ENCODE measurements at places on chromosomes 2 and 18.

GRCh38 chr2:121242976-121243375, 42.0 kb downstream of the TFCP2L1 start:
- DNase-seq, result no peak

DNA sequence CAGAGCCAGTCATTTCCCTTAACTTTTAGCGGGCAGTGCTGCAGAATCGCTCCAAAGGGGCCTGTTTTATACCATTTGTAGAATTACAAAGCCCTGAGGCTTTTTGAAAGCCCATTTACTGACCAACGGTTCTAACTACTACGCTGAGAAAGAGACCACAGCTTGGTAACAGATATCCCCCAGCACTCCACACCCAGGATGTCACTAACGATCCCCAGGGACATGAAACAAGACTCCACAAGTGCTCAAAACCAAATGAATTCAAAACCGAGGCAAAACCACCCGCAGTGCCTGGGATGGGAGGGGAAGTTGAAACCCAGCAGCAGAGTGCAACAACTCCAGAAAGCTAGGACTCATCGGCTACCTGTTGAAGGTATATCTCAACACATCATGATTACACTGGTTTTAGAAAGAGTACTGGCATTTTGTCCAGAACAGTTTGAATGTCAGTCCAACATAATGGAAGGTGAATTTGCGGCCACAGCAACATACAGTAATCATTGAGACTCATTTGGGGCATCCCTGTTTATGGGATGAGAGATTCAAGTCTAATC, 33.6 kb upstream of the LRP2 start:
- no peak for DNase-seq

GRCh38 chr2:101486994-101487393, 12.1 kb upstream of the RFX8 start:
- no peak for DNase-seq

DNA sequence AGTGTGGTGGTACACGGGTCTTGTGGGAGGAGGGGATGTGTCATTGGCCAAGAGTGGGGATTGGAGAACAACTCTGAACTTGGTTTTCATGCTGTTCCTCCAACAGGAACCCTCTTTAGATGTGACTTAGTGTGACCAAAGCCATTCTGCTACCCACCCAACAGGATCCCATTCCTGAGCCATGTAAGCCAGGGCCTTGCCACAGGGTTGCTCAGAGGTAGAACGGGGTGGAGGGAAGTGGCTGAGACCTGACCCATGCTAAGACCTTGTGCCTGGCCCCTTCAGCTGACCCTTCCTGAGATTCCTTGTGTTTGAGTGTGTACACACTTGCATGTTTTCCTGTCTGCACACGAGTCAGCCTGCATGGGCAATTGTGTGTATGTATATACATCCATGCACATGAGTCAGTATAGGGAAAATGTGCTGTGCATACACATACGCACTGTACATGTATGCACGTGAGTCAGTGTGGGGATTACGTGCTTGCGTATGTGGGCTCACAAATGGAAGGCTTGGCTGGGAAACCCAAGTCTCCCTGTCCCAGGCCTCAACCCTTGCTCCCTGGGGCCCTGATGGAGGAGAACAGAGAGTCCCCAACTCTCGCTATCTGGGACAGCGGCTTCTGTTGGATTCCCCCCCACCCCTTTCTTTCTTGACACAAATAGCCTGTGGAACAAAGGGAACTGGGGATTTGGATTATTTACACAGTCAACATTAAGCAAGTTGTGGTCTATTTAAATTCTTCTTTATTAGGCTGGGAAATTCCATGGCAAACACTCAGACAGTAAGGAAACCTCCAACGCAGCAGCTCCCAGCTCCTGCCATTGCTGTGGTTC, 339.8 kb downstream of the DYSF start:
- DNase-seq, result no peak

GRCh38 chr2:220227266-220227920, 600.0 kb downstream of the SLC4A3 start:
- peak; percentile 54 for DNase-seq

DNA sequence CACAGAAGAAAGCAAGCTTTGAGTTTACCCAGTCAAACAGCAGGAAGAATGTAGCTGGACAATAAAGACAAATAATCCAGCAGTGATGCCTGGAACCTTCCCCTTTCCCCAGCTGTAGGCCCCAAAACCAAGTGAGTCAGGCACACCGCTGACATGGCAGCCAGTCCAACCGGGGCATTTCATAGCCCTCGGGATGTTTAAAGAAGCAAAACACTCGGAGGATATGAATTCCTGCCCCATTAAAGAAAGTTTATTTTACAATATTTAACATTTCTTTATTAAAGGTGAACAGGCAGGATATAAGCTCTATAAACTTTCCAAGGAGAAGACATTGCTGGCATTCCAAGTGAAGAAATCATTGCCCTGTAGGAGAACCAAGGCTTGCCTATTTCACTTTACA, 507.6 kb upstream of the TNP1 start:
- no peak for DNase-seq

DNA sequence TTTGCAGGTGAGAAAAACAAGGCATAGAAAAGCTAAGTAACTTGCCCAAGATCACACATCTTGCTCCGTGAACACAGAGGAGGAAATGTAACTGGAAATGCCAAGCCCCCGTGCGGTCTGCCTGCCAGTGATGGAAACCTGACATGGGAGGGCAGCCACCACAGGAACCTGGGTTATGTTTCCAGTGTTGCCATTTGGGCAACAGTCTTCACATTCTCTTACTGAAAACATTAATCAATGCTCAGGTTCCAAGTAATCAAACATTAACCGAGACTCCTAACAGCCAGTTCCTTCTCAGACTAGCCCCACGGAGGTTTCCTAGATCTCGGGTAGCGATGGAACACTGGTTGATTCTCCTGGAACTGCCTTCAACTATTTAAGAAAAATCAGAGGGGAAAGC, 2.5 kb downstream of the TGFA start:
- no peak for DNase-seq

DNA sequence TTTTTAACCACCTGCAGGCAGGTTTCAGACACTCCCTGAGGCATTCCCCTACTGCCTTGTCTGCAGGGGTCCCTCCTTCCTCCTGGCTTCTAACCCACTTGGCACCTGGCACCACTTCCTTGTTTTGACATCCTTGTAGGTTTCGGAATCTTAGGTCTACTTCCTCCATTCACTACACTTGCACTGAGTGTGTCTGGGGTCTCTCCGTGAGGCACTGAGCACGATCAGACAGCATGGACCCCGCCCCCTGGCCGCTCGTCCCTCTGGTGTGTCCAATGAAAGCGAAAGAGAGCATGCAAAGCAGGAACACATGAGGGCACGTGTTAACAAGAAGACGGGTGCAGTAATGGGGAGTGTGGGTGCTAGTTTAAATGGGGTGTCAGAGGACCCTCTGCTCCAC, 63.8 kb downstream of the HAUS1 start:
- no peak for DNase-seq

- DNase-seq, result no peak
Observed at GRCh38 chr2:2260696-2261268, 70.3 kb downstream of the MYT1L start.

- no peak for DNase-seq
Observed at GRCh38 chr2:228444161-228444560, 262.7 kb upstream of the SPHKAP start.

GRCh38 chr18:49399003-49399402, 61.4 kb downstream of the DYM start:
- no peak for DNase-seq

GRCh38 chr2:174666845-174667244, 69.2 kb upstream of the WIPF1 start:
- DNase-seq, result no peak

- DNase-seq, result no peak
Observed at GRCh38 chr18:23668731-23669130, 6.0 kb upstream of the ANKRD29 start.

DNA sequence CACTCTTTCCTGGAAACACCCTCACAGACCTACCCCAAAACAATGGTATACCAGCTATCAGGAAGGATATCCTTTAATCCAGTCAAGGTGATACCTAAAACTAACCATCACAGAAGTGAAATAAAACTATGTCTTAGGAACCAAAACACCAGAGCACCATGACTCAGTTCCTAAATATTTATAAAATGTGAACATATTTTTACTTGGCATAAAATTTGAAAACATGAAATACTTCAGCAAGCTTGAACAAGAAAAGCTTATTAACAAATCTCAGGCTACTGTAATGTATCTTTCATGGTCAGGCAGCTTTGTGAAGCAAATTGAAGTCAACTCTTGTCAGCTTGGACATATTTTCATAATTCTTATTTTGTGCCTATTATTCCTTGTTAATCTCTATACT, 440.8 kb upstream of the CDH20 start:
- no peak for DNase-seq

- no peak for DNase-seq
Observed at GRCh38 chr2:17748745-17749144, 4.9 kb downstream of the SMC6 start.

DNA sequence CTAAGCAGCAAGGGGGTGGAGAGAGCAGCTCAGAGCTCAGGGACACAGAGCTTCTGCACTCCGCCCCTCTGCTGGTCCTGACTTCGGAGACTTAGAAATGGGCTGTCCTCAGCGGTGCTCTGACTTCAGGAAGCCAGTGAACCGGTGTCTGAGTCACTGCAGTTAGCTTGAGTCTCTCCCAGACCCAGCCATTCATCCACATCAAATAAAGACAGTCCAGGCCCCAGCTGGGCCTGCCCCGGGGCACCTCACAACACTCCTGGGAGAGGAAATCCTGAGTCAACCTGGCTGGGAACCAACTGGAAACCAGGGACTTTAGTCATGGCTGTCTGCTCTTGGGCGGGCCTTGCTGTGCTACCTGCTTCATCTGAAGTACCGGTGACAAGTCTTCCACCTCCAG, 5.4 kb upstream of the ITGB6 start:
- DNase-seq, result peak; percentile 78

- DNase-seq, result no peak
Observed at GRCh38 chr2:41084321-41084720, 632.4 kb upstream of the SLC8A1 start.

DNA sequence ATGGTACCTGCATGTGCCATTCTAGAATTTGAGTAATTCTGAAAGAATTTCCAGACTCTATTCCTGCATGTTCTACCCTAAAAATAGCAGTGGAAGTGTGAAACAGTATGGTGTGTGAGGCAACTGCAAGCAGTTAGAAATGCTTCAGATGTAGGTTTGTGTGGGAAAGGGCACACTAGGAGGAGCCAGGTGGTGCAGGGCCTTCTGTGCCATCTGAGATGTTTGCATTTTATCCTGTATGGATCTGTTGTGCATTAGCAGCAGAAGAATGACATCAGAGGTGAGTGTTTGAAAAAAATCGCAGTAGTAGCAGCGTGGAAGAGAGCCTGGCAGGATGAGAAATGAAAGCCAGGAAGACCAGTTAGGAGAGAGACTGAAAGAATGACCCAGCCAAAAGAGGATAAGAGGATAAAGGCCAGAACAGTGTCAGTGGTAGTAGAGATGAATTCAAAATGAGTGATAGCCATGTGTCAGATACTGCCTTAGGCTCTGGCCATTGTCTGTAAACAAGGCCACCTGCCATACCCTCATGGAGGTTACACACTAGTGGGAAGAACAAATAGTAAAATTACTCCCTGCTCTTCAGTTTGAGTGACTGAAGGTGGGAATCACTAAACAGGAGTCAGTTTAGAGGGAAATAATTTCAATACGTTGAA, 142.2 kb downstream of the PKP4 start:
- no peak for DNase-seq

DNA sequence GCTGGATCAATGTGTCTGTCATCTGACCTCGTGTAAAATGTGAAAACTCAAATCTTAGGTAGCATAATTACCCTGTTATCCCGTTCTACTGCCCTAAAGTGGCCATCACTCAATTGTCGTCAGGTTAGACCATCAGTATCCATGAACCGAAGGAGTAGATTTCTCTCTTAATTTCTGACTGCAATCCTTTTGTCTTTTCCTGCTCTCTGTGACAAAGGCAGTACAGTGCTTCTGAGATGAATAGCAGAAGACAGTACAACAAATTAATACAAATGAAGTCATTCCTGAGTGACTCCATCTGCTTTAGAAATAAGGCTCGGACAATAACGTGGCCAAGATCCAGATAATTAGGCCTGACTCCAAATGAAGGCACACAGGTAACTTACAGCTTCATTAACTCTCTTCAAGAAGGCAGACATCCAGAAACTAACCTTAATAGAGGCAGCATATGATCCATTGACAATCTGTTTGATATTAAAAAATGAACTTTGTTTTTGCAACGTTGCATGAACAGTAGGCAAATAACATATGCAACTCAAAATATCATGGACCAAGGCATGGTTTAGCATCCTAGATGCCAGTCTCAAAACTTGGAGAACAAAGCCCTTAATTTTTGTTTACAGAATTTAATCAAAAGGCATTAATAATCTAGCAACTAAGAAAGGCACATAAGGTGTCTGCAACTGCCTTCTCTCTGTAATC, 96.7 kb upstream of the CDH20 start:
- no peak for DNase-seq

- DNase-seq, result no peak
Observed at GRCh38 chr2:134927195-134927594, 8.6 kb downstream of the CCNT2 start.

DNA sequence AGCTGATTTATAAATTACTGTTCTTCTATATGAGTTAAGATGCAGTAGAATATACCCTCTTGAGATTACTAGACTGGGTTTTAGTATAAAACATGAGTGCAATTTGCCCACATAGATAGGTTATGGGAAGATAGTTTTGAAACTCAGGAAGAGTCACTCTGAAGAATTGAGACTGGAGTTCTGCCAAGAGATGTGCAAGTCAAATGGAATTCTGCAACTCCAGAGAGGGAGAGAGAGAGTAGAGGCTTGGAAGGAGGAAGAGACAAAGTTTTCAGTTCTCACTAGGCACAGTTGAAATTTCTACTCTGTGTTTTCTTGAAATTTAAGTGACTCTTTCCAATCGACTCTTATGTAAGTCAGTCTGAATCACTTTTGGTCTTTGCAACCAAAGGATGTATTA, 878.8 kb downstream of the TSN start:
- DNase-seq, result peak; percentile 24

DNA sequence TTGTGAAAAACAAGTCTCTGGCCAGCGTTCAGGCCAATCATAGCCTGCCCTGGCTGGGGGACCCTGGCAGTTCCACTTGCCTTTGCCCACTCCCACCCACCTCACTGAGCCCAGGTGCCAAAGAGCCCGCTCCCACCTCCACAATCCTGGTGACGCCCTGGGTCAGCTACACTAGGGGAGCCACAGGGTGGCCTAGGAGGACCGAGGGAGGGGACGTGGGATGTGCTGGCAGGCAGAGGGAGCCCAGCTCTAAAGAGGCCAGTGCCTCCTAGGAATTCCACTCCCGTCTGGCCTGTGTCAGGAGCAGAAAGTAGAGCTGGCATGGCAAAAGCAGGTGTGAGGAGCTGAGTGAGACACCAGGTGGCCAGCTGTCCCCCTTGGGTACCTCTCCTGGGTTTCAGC, 49.3 kb downstream of the TNS1 start:
- no peak for DNase-seq
